H1 (cell line): ENCODE measurements at places on chromosomes 3 and 15. TPM values are rescaled to one million over a fixed set of nuclear protein-coding genes. Genes with fewer than 3 reads are reported as not detected.

The ZKSCAN7 gene
- total RNA-seq, result 8.5 and 8.9 TPM in 2 replicates

The FRMD5 gene
- total RNA-seq, result 10.2 and 12.6 TPM in 2 replicates

The FAM81A gene
- total RNA-seq, result 2.0 and 3.0 TPM in 2 replicates

The COLQ gene
- 0.99 and 1.9 TPM in 2 replicates for total RNA-seq
